ENCODE measurements at places on chromosomes 2 and 18.

GRCh38 chr2:109532728-109533076 is 81.1 kb downstream of the SEPTIN10 start:
- no peak for DNase-seq

- DNase-seq, result no peak
These were observed 26.1 kb downstream of the ADNP2 start for GRCh38 chr18:80135136-80135535.

DNA sequence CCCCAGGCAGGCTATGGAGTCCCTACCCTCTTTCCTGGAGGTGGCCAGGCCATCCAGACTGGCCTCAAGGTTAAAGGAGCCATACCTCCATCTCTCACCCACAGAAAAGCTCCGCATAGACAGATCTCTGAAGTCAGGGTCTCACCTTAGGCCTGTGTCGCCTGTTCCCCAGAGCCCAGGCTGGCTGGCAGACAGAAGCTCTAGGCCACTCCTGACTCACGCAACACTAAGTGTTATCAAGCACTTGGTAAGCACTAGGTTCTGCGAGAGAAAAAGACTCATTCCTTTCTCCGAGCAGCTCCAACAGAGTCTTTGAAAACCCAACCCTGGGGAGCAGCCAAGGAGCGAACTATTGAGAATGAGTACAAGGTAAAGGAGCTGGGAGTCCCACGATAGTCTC is 6.1 kb downstream of the SMAD7 start:
- DNase-seq, result no peak

- no peak for DNase-seq
These were observed 44.7 kb downstream of the WIPF1 start for GRCh38 chr2:174552880-174553279.

DNA sequence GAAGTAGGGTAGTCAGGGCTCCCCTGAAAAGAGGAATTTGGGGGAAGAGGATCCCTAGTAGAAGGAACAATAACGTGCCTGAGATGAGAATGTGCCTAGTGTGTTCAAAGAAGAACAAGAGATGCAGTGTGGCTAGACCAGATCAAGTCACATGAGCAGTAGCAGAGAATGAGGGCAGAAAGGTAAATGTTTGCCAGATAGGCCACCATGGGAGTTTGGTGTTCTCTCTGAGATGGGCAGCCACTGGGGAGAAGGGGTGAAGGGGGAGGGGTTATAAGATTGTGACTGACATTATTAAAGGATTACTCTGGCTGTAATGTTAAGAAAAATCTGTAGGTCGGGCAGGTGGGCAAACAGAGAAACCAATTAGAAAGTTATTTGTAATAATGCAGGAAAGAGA is 166.0 kb downstream of the LCLAT1 start:
- DNase-seq, result peak; percentile 24

DNA sequence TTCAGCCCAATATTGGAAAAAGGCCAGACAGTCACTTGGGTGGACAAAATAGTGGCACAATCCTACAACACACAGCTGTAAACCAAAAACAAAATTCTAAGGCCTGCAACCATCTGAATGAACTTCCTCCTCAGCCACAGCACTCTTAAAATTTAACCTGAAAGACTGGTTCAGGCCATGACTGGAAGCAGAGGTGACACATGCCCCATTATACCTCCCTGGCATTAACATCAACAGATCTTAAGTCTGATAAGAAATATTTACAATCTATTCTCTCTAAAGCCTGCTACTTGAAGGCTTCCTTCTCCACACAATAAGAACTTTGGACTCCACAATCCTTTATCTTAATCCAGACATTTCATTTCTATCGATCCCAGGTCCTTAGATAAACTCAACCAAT is 192.4 kb upstream of the LRP1B start:
- no peak for DNase-seq

GRCh38 chr2:155315768-155316167 is 617.3 kb downstream of the KCNJ3 start:
- no peak for DNase-seq

- DNase-seq, result no peak
These were observed 31.5 kb upstream of the NFE2L2 start for GRCh38 chr2:177296040-177296439.

DNA sequence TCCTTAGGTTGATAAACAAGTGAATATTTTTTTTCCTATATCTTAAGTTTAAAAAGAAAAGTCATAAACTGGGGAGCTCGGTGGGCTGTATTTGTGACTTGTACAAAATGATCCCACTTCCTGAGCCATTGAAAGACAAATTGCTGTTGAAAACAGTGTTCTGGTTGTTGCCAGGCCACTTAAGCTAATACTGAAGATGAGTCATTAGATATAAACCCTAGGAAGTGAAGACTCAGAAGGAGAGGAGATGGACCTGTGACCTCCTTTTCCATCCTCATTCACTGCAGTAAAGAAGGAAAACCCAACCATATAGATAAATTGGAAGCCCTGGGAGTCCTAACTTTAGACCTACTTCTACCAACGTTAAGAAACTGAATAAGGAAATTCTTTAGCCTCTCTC is 46.2 kb upstream of the SERPINE2 start:
- DNase-seq, result no peak

DNA sequence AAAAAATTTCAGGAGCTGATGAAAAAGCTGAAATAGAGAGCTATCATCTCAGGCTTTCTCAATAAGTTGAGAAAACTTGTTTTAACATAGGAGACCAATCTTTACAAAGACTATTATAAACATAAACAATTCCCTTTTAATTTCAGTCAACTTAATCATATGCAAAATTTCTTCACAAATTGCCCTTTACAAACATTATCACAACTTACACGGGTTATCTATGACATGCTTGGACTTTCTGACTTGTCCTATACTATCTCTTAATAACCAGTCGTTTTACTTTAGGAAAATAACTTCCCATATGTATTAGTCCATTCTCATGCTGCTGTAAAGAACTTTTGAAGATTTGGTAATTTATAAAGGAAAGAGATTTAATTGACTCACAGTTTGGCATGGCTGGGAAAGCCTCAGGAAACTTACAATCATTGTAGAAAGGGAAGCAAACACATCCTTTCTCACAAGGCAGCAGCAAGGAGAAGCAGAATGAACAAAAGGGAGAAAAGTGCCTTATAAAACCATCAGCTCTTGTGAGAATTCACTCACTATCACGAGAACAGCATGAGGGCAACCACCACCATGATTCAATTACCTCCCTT is 1583.7 kb upstream of the CELF4 start:
- DNase-seq, result no peak

DNA sequence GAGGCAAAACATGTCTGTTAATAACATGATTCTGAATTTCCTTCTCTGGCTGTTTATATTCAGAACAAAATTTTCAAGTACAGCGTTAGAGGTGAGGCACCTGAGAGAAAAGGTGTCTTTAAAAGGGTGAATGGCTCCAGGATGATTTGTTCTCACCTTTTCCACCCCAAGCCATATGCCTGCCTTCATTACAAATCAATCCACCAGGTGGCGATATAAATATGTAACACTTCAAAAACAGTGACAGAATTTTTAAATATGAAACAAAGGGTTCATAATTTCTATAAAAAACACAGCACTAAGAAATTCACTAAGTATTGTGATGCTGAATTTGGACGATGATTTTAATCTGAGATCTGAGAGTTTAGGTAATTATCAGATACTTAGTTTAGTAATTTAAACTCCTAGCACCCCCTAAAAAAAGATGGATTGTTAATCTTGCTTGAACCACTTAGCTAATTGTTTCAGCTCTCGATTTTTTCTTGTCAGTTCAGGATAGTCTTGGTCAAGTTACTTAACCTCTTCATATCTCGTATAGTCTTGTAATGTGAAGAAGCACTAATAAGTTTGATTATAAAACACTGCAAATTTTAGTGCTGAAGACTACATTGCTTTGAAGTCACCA is 528.8 kb downstream of the CPS1 start:
- DNase-seq, result peak; percentile 71
